Pancreas (tissue), 10 donors: ENCODE measurements at places on chromosomes 3 and 15.

DNA sequence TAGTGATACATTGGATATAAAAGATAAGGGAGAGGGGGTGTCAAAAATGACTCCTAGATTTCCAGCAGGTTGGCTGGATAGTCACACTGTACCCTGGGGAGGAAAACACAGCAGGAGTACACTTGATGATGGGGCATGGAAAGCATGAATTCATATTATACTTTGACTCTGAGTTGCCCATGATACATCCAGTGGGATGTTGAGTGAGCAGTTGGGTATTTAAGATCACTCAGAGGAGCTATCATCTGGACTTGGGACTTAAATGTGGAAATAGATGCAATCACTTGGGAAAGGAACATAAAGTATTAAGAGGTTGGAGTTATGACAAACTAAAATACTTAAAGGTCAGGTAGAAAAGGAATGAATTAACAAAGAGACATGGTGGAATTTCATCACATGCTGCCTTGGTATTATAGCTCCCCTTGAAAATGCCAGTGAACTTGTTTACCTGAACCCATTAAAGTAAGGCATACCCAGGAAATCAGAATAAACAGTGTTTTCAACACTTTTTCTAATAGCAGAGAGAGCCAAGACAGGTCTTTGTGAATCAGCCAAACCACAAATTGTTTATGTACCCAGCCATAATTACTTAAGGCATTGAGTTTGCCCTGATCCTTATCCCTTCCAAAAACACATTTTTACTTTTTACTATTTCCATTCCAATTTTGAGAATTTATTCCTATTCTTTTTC, 49.9 kb upstream of the ABI3BP start:
- no peak for DNase-seq

DNA sequence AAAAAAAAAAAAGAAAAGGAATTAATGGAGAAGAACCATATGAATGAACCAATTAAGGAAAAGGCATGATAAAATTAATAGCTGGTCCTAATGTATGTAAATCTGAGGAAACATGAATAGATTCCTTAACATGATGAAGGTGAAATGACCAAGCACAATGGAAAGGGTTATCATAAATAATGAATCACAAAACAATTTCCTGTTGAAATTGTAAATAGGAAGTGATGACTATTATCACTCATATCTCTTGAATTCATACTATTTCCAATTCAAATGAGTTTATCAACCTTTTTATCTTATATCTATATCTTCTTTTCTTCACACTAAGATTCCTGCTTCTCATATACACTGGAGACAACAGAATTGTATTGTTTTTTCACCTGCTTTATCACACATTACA, 32.0 kb downstream of the AADACL2 start:
- DNase-seq = no peak

GRCh38 chr3:172124271-172124670, 84.9 kb downstream of the FNDC3B start:
- no peak for DNase-seq

- no peak for DNase-seq
These were observed 23.9 kb upstream of the SLC12A8 start for GRCh38 chr3:125236331-125236903.

- DNase-seq = no peak
These were observed 60.7 kb upstream of the FURIN start for GRCh38 chr15:90807786-90808086.

DNA sequence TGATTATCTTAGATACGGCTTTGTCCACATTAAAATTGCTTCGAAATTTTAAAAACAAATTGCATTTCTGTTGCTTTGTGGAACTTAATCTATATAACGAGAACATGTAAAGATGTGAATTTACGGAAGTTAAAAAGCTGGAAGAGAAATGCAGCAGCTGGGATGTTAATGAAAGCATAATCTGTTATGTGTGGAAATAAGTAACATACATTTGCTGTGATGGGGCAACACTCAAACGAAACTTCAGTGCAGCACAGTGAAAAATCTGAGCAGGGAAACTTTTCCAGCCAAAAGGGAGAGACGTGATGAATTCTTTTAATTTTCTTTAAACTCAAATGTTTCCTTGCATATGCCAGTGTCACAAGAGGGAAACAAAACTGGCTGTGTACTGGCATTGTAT, 276.7 kb upstream of the LMCD1 start:
- no peak for DNase-seq

DNA sequence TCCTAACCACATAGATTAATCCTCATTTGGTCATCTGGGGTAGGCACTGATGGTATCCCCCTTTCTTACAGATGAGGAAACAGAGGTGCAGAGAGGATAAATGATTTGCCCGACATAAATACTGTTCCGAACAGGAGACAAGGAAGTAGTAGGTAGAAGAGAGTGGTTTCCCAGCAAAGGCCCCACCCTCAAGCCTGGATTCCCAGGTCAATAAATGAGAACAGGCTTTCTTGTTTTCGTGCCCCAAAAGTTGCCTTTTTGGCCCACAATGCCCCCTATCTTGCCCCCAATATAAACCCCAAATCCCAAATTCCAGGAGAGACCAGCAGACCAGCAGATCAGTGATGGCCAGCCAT, 125.5 kb upstream of the PRR20G start:
- no peak for DNase-seq

GRCh38 chr3:152061296-152061695, 187.9 kb downstream of the SUCNR1 start:
- no peak for DNase-seq

DNA sequence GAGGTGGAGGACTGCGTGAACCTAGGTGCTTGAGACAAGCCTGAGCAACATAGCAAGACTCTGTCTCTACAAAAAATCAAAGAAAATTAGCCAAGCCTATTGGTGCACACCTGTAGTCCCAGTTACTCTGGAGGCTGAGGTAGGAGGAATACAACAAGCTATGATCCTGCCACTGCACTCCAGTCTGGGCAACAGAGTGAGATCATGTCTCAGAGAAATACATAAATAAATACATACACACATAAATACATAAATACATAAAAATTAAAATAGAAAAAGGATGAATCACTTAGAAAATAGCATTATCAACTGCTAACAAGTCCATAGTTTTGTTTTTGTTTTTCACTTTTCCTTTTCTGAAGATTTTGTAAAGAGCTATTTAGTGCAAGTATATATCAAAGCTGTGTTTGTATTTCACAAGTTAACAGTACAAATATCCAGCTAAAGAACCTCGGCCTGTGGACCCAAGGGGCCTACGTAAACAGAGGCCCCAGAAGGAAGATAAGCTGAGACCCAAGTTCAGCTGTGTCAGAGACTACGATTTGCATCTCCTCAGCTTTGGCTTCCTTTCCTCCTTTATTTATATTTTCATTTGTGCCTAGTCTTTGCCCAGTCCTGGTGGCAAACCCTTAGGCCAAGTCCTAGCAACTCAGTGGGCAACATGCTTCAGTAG, 67.1 kb upstream of the ROBO2 start:
- no peak for DNase-seq

DNA sequence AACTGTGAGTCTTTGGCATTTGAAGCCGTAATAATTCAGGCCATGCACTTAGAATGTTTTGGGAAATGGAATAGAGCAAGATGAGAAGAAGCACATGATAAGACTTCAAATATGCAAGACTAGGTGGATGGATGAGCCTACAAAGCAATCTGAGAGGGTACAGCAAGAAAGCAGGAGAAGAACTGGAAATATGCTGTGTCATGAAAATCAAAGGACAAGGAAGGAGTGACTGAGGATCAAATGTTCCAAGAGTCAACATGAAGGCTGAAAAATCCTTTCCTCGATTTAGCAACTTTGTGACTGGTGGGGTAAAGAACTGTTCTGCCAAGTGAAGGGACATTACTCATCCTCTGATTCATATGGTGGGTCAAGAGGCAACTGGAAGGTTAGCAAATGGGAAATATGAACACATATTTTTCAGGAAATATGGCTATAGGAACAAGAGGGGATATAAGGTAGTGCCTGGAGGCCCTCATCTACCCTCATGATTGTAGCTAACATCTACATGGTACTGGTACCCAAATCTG, 803.7 kb upstream of the ARRDC4 start:
- DNase-seq = no peak

- no peak for DNase-seq
These were observed 196.2 kb downstream of the SLC9A9 start for GRCh38 chr3:143652118-143652517.

DNA sequence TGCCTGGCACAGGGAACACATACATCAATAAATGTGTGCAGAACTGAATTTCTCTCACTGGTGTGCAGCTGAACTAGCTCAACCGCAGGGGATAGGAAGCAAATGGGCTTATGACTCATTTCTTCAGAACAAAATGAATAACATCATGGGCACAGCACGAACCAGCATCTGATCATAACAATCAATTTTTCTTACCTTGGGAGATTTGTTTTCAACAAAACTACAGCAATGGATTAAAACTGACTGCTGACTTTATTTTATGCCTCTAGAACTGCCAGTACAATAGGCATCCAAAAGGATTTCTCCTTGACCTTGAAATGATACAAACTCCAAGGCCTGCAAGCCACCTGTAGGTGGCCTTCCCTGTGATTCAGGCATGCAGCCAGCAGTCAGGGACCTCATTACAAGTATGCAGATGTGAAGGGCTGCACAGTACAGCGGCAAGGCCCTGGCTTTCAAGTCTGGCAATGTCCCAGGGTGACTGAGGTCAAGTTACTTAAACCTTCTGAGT, 26.1 kb downstream of the TAMM41 start:
- no peak for DNase-seq

DNA sequence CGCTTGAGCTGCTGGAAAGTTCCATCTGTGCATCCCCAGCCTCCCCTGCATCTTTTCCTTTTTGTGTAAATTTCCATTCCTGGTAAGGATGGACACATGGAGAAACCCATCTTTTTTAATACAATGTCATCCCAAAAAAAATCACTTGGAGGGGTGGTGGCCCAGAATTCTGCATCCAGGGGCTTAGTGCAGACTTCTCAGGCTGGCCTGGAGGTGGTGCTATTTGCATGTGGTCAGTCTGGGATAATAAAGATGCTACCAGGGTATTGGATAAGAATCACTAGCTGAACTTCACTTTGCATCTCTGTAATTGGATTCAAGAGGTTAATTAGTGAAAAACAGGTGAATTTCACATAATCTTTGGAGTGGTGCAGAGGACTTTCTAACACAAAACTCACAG, 1.8 kb upstream of the ZSCAN2 start:
- no peak for DNase-seq

DNA sequence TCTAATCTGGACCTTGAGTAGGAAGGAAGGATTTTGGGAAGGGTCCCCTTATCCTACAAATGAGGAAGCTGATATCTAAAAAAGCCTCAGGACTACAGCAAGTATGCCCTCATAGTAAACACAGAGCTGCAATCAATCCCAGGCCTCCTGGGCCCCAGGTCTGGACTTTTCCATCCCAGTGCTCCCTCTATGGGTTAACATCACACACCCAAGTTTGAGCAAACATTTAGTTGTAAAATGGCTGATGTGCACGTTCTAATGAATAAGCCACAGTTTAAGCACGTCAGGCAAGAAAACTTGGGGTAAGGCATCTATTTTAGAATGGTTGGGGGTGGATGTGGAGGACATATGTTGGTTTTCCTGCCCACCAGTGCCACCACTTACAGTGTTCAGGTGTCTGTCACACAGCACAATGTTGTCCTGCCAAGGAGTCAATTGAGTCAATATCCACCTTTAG, 44.3 kb upstream of the UBE2E1 start:
- DNase-seq = no peak

DNA sequence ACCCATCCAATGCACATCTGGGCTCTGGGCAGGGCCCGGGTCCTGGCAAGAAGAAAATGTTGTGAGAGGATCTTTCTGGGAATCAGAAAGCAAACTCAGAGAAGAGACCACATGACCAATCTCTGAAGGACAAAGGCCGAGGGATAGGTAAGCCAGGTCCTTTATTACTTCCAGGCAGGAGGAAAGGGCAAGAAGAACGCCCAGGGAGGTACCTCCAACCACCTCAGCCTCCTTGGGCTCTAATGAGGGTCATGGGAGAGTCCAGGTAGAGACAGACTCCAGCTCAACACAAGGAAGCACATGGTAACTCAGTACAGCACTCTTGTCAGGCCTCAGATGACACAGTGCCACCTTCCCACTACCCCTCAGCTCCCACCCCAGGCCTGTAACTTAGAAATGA, 26.0 kb downstream of the ZNF445 start:
- no peak for DNase-seq

- DNase-seq = no peak
These were observed 288.5 kb downstream of the XXYLT1 start for GRCh38 chr3:194982472-194982871.

DNA sequence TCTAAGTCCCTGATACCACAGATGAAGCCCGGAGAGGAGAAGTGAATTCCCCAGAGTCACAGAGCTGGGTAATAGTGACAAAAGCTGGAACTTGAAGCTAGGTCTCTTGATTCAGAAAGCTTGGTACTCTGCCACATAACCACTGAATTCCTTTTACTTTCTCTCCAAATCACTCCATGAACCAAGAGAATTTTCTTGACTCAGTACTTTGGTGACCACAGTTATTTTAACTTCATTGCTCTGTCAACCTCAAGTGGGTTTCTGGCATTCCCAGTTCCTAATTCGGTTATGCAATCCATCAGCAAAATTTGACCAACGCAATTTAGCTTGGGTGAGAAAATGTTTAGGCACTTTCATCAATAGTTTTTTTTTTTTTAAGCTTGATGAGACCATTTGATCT, 61.0 kb upstream of the PPARG start:
- no peak for DNase-seq

DNA sequence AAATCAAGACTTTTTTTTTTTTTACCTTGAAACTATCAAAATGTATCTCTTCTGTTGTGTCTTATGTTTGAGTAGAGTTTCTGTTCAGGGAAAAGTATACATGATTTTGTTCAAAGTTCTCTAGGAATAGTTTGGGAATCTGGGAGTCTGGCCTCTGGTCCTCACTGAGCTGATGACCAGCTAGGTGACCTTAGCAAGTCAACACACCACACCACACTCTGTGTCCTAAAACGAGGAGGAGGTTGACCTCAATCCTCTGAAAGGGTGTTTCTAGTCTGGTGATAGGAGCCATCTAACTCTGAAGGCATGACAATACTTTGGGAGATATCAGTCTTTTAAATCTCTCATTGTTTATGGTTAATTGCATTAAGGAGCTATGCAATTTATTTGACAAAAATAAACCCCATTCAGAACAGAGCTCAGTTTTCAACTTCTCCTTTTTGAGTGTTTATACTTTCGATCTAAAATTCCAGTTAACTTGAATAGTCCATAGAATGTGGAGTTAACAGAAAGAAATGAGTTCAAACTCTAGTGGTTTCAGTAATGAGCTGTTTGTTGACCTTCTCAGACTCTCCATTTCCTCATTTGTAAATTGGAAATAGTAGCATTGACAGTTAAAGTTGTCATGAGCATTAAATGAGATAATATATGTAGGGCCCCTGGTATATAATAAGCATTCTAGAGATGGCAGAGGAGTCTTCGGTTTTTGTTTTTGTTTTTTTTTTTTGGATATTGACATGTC, 112.2 kb upstream of the LRRN1 start:
- no peak for DNase-seq

DNA sequence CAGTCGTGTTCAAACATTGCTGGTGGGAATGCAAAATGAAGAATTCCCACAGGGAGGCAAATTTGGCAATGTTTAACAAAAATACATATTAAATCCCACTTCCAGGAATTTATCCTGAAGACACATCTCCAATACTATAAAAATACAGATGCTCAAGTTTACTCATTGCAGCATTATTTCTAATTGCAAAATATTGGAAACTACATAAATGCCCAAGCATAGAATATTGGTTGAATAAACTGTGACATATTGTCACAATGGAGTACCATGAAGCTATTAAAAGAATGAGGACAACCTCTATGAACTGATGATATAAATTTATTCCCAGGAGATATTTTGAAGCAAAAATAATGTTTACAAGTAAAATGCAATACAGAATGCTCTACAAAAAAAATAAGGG, 49.7 kb upstream of the UBE2E2 start:
- DNase-seq = no peak
